T-helper 2 cell (primary cell): ENCODE measurements at places on chromosomes 2 and 18.

- no peak for DNase-seq
These were observed 160.7 kb upstream of the NT5C1B start for GRCh38 chr2:18749912-18750526.

DNA sequence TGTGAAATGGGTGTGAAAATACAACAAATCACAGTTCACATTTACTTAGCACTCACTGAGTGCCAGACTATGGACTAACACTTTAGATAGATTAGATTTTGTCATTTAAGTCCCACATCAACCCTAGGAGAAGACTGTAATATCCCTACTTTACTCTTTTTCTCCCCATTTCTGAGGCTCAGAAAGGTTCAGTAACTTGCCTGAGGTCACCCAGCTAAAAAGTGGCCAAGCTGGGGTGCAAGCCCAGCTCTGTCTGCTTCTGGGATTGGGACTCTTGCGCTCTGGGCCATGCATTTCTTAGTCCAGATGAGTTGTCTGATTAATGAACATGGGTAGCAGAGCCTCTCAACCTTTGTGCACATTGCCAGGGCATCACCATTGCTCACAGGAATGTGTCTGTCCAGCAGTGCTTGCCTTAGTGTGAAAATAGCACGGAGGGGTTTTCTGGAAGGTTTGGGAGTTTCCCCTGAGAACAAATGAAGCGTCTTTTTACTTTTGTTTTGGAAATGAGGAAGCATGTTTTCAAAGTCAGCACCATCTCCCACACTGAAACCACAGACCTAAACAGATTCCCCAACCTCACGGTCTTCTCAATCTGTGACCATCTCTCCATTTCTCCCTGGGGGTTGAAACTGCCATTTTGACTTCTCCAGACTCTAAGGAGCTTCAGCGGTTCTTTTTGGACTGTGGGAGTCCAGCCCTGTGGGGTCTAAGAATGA is 31.9 kb downstream of the NRP2 start:
- DNase-seq: no peak

DNA sequence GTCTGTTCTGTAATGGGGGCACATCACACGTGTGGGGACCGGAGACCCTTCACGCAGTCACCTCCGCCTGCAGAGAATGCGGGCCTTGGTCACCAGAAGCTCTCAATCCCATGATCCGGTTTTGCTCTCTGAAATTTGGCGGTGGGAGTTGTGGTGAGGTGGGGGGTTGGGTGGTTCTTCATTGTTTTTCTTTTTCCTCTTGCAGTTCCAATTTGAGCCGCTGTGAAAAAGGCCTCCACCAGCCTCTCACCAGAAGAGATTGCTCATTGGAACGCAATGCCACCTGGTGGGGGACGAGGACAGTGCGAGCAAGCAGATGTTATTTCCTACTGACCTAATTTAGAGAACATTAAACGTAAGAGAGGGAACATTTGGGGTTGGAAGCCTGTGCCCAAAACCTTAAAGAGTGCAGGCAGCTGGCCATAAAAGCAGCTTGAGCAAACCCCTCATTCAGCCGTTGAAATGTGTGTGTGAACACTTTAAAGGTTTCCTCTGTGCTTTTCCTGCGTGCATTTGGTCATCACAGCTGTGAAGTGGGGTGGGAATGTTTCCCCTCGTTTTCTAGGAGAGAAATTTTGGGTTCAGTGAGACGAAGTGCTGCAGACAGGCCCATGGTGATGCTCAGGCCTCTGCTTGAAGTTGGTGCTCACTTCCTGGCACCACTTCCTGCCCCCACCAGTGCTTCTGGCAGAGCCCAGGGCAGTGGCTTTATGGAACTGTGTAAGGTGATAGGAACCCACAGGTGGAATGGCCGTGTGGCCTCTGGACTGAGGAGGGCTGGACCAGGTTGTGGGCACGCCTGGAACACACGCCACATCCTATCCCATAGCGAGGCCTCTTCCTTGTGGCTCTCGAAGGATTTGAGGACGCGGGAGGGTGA is 61.7 kb downstream of the ZCCHC2 start:
- peak; percentile 72 for DNase-seq

- DNase-seq: peak; percentile 21
These were observed 1.9 kb downstream of the PRKRA start for GRCh38 chr2:178448968-178449661.

- DNase-seq: no peak
These were observed 139.0 kb downstream of the DDX1 start for GRCh38 chr2:15730545-15731212.

DNA sequence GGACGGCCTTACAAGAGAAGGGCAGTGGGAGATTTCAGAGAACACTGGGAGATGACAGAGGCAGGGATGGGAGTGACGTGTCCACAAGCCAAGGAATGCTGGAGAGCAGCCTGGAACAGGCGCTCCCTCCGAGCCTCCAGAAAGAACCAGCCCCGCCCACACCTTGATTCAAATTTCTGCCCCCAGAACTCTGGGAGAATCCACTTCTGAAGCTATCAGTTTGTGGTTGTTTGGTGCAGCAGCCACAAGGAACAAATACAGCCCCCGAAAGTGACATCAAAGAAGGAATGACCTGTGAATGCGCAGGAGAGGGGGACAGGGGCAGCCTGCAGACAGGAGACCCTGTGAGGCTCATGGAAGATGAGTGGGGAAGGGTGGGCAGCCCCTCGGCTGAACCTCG is 67.3 kb downstream of the TWIST2 start:
- no peak for DNase-seq

DNA sequence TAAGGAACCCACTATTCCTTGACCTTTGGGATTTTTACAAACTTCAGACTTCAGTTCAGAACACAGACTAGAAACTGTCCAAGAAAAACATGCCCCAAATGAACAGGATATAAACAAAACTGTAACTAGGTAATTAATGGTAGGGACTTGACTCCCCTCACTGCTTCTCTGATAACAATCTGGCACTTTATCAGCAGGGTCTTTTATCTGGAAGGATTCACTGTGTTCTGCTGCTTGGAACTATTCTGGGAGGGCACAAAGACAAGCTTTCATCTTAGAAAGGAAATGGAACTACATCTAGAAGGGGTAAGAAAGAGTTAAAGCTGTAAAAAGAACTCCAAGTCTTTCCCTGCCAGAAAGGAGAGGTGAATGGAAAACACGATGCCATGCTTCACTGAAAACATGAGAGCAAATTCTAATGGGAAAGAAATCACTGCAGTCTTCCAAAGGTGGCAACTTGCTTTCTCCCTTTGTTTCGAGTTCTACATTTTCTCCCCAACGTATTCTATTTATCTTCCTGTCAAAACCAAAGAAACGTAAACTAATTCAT is 181.2 kb downstream of the THADA start:
- no peak for DNase-seq
